ENCODE measurements at places on chromosomes 5 and 9.

DNA sequence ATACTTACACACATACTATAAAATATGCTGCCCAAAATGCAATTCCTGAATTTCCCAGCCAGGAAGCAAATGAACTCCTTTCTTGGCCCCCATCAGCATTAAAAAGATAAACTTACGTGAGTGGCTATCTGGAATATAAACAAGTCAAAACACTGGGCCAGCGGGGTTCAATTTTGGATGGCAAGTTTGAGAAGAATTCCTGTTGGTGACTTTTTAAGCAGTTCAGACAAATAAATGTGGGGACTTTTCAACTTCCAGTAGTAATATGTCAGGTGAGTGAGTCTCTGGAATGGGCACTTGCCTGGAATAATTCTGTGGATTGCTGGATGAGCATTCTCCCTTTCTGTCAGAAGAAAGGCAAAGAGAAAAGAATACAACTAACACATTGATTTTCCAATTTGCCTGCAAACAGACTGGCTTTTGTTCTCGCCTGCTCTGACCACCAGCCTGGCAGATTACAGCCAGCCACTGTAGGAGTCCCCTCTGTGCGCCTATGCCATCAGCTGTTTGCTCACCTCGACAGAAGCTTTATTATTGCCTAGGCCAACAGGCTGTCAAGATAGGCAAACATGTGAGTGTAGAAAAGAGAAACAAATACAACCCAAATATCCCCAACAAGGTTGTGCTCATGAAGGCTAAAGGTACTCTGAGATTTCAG, 78.6 kb downstream of the MRPS27 start:
- peak; percentile 75 for DNase-seq

DNA sequence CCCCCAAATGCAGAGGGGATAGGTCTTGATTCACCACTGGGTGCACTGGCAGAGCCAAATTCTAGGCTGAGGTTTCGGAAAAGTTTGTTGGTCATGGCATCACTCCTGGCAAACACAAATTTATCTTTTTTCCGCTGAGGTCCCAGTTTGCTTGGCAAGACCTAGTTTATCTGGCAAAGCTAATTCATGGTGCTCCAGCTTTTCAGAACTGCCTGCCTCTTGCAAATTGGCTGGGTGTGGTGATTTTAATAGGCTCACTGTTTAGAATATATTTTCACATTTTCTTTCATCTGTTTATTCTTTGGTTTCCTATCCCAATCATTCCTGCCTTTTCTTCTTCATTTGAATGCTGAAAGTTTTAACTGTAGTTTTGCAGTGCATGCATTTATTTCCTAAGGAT, 50.5 kb upstream of the MAMDC2 start:
- peak; percentile 35 for DNase-seq

- DNase-seq = no peak
Measured at GRCh38 chr9:96219026-96219899, 82.7 kb downstream of the HSD17B3 start.

GRCh38 chr5:19885040-19885824, 102.8 kb downstream of the CDH18 start:
- DNase-seq = no peak

DNA sequence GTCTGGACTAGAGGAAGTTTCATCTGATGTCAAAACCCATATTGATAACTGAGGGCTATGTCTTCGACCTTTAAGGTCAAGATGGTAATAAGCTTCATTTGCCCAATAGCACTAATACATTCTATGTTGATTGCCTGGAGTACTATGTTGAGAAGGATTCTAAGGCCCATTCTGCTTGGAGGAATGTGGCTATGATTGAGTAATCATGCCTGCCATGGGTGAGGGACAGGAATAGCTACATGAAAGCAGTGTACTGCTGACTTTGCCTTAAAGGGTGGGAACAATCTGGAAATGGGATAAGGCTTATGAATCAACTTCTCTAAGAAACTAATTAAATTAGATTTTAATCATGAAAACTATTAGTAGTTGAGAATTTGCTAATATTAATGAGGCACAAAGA, 13.6 kb downstream of the NNT start:
- no peak for DNase-seq

DNA sequence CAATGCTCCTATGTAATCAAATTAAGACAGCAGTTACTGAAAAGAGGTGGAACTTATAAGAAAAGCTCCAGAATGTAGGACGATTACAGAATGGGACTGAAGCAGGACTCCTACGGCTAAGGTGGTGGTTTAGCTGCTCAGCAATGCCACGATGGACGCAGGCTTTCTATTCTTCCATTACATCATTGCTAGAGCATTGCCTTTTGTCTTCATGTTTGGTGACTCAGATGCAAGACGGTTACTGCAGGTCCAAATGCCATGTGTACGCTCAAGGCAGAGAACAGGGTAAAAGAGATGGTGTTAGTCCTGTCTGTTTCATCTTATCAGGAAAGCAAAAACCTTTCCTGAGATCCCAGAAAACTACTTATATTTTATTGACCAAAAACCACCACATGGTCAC, 255.1 kb downstream of the ZSWIM6 start:
- DNase-seq = no peak

GRCh38 chr9:70435948-70436347, 21.5 kb upstream of the KLF9 start:
- DNase-seq = no peak

- DNase-seq = no peak
Measured at GRCh38 chr9:134961331-134962064, 43.8 kb upstream of the FCN1 start.

GRCh38 chr9:115598751-115599150, 480.8 kb upstream of the TNC start:
- no peak for DNase-seq

DNA sequence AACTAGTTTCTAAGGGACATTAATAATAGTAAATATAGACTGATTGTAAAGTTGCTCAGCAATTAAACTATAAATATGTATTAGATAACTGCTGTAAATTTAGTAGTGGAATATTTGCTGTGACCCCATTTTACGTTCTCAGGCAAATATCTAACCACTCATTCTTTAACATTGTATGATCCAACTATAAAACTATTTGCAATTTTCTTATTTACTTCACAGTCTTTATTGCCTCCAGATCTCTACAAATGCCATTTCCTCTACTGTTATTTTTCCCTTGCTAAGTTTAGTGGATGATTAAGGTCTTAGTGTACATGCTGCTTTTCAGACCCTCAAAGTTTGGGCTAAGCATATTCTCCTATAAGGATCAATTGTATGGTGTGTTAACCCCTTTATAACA, 526.2 kb upstream of the ST8SIA4 start:
- DNase-seq = no peak

DNA sequence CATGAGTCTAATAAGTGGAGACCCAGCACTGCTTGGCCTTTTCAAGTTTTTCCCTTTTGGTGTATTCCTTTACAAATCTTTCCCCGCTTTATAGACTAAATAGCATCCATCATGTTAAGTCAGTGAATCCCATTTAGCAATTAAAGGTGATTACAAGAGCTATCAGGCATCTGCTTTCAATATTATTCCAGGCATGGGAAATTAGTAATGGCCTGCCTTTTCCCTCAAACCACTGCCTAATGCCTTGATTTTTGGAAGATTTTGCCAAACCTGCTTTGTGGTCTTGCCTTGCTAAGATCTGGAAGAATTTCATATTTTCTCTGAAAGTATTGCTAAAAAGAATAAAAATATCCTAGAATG, 102.8 kb upstream of the GNA14 start:
- no peak for DNase-seq

DNA sequence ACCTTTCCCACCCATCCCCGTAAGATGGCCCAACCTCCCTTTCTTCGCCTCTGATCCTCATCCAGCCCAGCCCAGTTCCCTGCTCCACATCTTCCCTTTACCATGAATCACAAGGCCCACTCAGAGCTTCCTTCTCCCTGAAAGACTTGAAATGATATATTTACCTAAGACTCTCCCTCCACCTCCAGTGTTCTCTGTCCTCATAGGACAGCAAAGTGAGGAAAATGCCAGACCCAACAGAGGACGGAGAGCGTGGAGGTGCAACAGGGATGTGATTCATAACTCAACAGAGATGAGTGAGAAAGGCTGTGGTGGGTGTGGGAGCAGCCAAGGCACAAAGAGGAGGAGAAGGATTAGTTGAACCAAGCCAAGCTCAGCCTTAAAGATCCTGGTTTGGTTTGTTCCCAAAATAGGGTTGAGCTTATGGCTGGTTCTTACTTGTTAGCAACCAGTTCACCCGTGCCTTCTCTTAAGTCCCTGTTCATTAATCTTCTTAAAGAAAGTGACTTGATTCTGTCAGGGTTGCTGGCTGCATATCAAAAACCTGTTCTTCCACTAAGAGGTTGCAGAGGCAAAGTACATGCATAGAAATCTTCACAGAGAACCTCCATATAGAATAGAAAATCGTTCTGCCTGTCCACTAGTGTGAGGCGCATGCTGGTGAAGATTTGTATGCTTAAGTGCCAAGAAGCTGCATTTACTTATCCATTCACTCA, 183.2 kb downstream of the ACTL7B start:
- no peak for DNase-seq

GRCh38 chr5:960551-960950, 48.1 kb upstream of the NKD2 start:
- DNase-seq = no peak

- no peak for DNase-seq
Measured at GRCh38 chr5:177511796-177512675, 2.4 kb upstream of the DOK3 start.

GRCh38 chr9:121308765-121309164, 40.8 kb downstream of the GSN start:
- DNase-seq = no peak

DNA sequence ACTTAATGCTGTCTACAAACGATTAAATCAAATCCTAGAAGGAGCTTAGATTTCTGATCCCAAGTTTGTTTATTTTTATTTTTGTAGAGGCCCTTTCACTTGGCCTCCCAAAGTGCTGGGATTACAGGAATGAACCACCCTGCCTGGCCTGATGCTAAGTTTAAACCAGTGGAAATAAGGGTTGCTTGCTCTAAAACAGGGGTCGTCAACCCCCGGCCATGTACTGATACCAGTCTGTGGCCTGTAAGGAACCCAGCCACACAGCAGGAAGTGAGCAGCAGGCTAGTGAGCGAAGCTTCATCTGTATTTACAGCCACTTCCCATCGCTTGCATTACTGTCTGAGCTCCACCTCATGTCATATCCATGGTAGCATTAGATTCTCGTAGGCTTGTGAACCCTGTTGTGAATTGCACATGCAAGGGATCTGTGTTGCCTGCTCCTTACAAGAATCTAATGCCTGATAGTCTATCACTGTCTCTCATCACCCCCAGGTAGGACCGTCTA, 11.4 kb downstream of the TTC1 start:
- no peak for DNase-seq

DNA sequence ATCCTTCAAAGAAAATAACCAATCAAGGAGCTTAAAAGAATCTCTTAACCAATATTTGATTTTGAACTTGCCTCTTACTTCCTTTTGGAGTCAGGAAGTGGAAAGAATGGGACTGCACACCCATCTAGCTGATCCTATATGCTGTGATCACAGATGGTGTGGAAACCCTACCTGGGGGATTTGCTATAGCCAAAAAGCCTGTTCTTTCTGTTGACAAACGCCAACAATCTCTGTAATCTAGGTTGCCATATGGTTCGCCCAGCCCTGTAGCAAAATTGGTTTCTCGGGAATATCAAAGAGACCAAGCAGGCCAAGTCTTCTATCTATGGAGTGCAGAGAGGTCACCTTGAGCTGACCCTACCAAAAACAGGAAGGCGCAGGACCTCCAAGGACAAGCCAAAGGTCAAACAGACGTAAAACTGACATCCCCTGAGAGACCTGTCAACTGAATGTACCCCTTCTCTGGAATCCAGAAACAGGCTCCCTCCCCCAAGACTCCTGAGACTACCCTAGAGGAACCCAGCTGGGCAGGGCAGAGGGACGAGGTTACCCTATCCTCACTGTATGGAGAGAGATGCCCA, 19.4 kb downstream of the NRG2 start:
- no peak for DNase-seq

DNA sequence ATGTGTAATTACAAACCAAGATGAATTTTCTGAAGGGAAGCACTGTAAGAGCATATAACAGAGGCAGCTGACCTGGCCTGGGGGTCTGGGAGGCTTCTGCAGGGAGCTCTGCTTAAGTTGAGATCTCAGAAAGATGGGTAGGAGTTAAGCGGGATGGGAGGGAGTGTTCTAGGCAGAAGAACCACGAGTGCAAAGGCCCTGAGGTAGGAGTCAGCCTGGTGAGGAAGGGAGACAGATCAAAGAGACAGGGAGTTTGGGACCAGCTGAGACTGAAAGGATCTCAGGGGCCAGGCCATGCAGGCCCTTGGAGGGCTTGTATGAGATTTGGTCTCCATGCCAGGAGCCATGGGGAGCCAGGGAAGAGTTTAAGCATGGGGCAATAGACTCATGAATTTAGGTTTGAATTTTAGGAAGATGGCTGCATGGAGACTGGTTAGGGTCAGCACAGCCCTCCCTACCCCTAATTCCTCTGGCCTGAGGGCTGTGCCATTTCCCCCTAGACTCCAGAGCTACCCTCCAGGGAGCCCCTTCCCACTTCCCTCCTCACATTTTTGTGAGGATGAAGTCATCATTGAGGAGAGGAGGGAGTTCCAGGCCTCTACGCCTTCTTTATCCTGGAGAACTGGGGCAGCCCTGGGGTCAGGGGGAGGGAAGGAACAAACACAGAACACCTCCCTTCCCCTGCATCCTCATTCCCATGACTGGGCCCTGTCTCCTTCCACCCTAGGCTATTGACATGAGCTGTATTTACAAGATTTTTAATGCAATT, 4.8 kb upstream of the ARAP3 start:
- no peak for DNase-seq

DNA sequence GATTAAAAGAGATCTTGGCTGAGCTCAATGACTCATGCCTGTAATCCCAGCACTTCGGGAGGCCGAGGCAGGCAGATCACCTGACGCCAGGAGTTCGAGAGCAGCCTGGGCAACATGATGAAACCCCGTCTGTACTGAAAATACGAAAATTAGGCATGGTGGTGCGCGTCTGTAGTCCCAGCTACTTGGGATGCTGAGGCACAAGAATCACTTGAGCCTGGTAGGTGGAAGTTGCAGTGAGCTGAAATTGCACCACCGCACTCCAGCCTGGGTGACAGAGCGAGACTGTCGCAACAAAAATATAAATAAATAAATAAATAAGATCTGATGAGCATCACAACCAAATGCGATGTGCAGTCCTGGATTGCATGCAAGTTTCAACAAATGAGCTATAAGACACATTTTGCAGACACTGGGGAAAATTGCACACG, 8.7 kb upstream of the ENG start:
- no peak for DNase-seq

GRCh38 chr5:95720094-95720786, 10.9 kb upstream of the RHOBTB3 start:
- DNase-seq = no peak

- no peak for DNase-seq
Measured at GRCh38 chr9:16257604-16258003, 612.9 kb downstream of the BNC2 start.

Measured in NCI-H2081 (cell line).